ENCODE measurements at places on chromosomes 16 and 17.

GRCh38 chr16:27220991-27221390, 17.7 kb downstream of the KDM8 start:
- DNase-seq: no peak

GRCh38 chr16:22425036-22425801, 50.8 kb upstream of the CDR2 start:
- DNase-seq: no peak

DNA sequence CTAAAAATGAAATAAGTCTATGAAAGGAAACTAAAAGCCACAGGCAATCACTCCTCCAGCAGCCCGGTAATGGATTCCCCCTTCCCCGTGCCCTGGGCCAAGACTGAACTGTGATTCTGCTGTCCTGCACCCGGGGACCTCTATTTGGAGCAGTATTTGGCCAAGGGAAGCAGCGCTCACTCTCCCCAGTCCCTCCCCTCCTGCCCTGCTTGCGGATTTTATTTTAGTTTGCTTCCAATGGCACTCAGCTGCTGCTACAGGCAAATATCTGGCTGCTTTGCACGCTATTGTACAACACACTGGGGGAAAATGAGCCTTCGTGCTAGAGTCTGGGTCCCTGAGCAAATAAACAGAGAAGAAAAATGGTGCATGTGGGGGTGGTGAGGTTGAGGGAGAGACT, 975.7 kb upstream of the RBFOX1 start:
- no peak for DNase-seq

DNA sequence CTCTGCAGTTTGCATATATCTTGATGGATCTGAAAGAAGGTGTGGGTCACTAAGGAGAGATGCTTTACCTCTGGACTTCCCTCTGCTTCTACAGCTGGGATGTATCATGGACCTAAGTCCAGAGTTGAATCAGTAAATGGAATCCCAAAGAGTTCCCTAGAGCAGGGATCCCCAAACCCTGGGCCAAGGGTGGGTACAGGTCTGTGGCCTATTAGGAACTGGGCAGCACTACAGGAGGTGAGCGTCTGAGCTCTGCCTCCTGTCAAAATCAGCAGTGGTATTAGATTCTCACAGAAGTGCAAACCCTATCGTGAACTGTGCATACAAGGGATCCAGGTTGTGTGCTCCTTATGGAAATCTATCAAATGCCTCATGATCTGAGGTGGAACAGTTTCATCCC, 39.3 kb downstream of the NKD1 start:
- no peak for DNase-seq

DNA sequence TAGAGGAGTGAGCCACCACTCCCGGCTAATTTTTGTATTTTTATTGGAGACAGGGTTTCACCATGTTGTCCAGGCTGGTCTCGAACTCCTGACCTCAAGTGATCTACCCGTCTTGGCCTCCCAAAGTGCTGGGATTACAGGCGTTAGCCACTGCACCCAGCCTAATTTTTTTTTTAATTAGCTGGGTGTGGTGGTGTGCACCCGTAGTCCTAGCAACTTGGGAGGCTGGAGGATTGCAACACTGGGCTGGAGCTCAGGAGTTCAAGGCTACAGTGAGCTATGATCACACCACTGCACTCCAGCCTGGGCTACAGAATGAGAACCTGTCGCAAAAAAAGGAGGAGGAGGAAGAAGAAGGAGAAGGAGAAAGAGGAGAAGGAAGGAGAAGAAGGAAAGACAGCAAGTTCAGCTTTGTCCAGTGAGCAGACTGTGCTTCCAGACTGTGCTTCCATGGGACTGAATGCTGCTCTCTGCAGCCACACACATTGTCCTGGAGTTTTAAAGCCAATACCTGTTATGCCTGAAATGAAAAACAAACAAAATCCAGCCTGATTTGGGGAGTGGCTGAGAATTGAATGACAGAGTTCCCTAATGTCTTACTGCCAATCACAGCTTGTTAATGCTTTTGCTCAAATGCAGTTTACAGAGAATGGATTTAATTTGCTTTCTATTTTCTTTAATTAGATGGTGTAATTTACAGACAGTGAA, 2.8 kb upstream of the TNFRSF13B start:
- no peak for DNase-seq

- no peak for DNase-seq
These were observed 10.6 kb upstream of the SCN4A start for GRCh38 chr17:63983320-63983719.

DNA sequence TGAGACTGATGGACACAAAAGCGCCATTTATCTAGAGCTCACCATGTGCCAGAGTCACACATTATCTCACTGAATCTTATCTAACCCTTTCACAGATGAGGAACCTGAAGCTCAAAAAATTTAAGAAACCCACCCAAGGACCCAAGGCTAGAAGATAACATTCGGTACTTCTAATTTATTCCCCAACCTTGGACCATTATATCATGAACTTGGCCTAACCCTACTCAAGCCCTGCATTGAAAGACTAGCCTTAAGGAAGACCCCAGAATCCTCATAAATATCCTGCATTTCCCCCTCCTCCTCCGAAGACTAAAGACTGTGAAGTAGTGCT, 548 bp upstream of the DYNC1LI2 start:
- DNase-seq: no peak

DNA sequence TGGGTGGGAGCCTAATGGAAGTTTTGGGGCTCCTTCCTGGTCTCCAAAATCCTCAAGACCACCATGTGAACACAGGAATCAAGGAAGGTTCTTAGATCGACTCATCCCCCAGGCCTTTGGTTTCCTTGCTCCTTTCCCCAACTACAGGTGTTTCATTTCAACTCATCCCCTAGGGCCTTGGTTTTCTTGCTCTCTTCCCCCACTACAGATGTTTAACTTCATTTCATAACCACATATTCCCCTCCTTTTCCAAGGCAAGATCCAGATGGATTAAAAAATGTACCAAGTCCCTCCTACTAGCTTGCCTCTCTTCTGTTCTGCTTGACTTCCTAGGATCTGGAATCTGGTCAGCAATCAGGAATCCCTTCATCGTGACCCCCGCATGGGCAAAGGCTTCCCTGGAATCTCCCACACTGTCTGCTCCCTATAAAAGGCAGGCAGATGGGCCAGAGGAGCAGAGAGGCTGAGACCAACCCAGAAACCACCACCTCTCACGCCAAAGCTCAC, at the start of gene CCL11:
TSS of gene CCL11 (plus strand) at position 457 of the 507 bp plus-strand sequence. CDS start 67 bp downstream, outside the sequence.
- DNase-seq: no peak

GRCh38 chr16:50570354-50570753, 22.2 kb downstream of the NKD1 start:
- DNase-seq: no peak

- no peak for DNase-seq
These were observed 35.0 kb downstream of the GPT2 start for GRCh38 chr16:46918905-46919792.

DNA sequence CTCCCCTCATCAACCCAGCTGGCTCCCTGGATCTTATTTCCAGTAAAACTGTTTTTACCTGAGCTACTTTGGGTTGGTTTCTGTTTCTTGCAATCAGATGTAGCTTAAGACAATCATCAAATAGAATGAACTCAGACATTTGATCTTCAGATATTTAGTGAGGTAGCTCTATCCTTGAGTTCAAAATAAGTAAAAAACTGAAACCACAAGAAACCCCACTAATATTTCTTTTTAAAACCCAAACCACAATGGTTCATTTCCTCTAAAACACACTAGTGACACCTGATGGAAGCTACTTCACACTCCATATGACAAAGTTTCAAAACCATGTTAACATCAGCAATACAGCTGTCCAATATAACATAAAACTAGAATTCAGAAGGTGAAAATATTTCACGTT, 37.8 kb downstream of the CACNG1 start:
- no peak for DNase-seq

- DNase-seq: no peak
These were observed 259.2 kb downstream of the CBLN1 start for GRCh38 chr16:49022351-49022963.

- no peak for DNase-seq
These were observed 57.8 kb downstream of the FOXK2 start for GRCh38 chr17:82577300-82577699.

Measured in upper lobe of right lung (tissue), 1 donor.